IMR-90 (cell line): ENCODE measurements at places on chromosomes 7 and 10. TPM values are rescaled to one million over a fixed set of nuclear protein-coding genes. Genes with fewer than 3 reads are reported as not detected.

- H3K4me1 ChIP-seq: no peaks in the 10 kb centered on the region
- H3K27ac ChIP-seq: no peak overlapping the region
- DNase-seq: no peak
- H3K27me3 ChIP-seq: no peaks in the 10 kb centered on the region
- no peaks in the 10 kb centered on the region for H3K36me3 ChIP-seq
- no peak overlapping the region for H3K4me3 ChIP-seq
These were observed 343.0 kb downstream of the GLRX3 start for GRCh38 chr10:130479146-130479545.

DNA sequence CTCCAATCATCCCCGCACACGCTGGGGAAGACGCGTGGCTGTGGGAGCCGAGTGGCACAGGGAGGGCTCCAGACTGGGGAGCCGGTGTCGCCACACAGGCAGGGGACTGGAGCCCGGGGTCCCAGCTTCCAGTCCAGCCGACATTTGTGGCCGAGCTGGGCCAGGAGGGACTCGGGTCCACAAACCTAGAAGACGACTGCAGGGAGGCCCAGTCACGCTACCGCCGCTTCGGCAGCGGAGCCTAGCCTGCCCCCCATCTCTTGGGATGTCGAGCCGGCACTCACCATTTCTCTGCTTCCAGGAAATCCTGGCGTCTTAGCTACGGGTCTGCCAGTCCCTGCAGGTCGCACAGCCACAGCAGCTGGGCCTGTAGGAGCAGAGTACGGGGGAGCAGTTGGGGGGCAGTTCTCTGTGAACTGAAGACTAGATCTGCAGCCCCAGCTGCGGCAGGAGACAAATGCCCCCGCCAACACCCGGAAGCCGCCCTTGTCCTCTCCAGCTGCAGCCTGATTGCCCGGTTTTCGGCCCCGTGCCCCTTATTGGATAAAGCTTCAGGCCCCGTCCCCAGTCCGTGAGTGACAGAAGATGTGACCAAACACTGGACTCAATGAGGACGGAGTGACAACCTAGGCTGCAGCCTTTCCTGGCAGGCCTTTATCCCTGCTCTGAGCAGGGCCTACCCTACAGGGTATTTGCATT is 270.7 kb downstream of the ZNF33B start:
- H3K27ac ChIP-seq: no peak overlapping the region
- no peaks in the 10 kb centered on the region for H3K36me3 ChIP-seq
- H3K4me3 ChIP-seq: peak overlapping the region; percentile 37
- no peaks in the 10 kb centered on the region for H3K27me3 ChIP-seq

DNA sequence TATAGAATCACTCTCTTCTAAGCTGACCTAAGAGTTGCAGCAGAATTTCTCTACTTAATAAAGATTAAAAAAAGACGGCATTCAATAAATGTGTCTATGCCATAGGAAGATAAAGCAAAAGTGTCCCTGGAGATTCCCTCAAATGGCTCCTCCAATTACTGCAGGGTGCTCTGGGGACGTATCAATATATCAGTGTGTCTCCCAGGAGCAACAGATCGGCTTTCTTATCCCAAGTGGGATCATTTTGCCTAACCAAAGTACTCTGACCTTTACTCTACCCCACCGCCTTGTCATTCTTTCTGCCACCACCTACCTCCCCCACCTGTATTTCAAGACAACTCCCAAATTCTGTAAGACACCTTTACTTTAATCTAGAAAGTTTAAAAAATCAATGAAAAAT is 202.0 kb upstream of the SEMA3C start:
- no peak overlapping the region for H3K27ac ChIP-seq
- no peaks in the 10 kb centered on the region for H3K27me3 ChIP-seq
- no peaks in the 10 kb centered on the region for H3K36me3 ChIP-seq
- no peaks in the 10 kb centered on the region for H3K4me1 ChIP-seq
- H3K4me3 ChIP-seq: no peak overlapping the region

- no peaks in the 10 kb centered on the region for H3K4me1 ChIP-seq
- H3K27me3 ChIP-seq: peaks cover 58% of the 10 kb centered on the region
- no peak for DNase-seq
- H3K4me3 ChIP-seq: no peak overlapping the region
- no peak overlapping the region for H3K27ac ChIP-seq
These were observed 9.0 kb downstream of the SPOCK2 start for GRCh38 chr10:72079356-72079755.

GRCh38 chr7:50281680-50282445 is 22.7 kb upstream of the IKZF1 start:
- no peak overlapping the region for H3K4me3 ChIP-seq
- H3K4me1 ChIP-seq: no peaks in the 10 kb centered on the region
- DNase-seq: no peak
- H3K27me3 ChIP-seq: no peaks in the 10 kb centered on the region
- no peaks in the 10 kb centered on the region for H3K36me3 ChIP-seq
- no peak overlapping the region for H3K27ac ChIP-seq

DNA sequence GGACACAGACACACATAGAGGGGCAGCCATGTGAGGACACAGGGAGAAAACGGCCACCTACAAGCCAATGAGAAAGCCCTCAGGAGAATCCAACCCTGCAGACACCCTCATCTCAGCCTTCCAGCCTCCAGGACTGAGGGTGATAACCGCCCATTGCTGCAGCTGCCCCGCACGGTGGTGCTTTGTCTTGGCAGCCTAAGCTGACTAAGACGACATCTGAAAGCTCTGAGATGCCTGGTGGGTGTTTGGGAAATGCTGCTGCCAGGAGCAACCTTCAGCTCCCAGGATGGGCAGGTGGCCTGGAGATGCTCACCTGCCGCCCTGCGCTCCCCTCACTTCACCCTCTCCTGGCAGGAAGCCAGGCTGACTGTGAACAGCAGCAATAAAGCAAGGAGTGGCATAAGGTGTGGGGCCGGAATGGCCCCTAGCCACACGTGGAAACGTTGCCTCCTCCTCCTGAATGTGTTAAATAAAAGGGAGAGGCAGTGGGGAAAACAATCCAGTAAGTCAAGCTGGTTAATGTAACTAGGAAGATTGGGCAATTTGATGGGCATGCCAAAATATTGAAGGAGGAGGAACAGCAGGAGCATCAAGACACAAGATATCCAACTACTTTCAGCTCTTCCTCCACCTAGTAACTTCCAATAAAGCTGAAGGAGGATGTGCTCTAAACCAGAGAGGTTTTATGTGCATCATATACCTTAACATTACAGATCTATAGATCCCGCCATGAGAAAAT is 121.5 kb downstream of the TNS3 start:
- no peak overlapping the region for H3K27ac ChIP-seq
- no peak overlapping the region for H3K4me3 ChIP-seq
- H3K27me3 ChIP-seq: no peaks in the 10 kb centered on the region
- H3K4me1 ChIP-seq: peaks cover 29% of the 10 kb centered on the region
- H3K36me3 ChIP-seq: peaks cover 4% of the 10 kb centered on the region; the same call in 1 of the 2 replicates
- no peak for DNase-seq

GRCh38 chr10:48576501-48576900 is 28.4 kb downstream of the ARHGAP22 start:
- no peak overlapping the region for H3K4me3 ChIP-seq
- peaks cover 15% of the 10 kb centered on the region for H3K4me1 ChIP-seq
- no peaks in the 10 kb centered on the region for H3K27me3 ChIP-seq
- peaks cover 3% of the 10 kb centered on the region for H3K36me3 ChIP-seq

DNA sequence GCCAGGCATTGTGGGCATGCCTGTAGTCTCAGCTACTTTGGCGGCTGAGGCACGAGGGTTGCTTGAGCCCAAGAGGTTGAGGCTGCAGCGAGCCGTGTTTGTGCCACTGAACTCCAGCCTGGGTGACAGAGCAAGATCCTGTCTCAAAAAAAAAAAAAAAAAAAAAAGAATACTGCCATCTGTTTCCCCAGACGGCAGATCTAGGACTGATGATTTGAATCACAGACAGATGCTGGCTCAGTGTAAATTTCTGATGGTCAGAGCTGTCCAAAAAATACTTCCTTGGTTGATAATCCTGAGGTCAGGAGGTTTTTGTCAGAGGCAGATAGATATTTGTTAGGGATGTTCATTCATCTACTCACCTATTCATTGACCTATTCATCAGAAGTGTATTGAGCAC is 130.7 kb downstream of the REEP3 start:
- no peak overlapping the region for H3K4me3 ChIP-seq
- no peaks in the 10 kb centered on the region for H3K36me3 ChIP-seq
- no peak for DNase-seq
- no peaks in the 10 kb centered on the region for H3K4me1 ChIP-seq

DNA sequence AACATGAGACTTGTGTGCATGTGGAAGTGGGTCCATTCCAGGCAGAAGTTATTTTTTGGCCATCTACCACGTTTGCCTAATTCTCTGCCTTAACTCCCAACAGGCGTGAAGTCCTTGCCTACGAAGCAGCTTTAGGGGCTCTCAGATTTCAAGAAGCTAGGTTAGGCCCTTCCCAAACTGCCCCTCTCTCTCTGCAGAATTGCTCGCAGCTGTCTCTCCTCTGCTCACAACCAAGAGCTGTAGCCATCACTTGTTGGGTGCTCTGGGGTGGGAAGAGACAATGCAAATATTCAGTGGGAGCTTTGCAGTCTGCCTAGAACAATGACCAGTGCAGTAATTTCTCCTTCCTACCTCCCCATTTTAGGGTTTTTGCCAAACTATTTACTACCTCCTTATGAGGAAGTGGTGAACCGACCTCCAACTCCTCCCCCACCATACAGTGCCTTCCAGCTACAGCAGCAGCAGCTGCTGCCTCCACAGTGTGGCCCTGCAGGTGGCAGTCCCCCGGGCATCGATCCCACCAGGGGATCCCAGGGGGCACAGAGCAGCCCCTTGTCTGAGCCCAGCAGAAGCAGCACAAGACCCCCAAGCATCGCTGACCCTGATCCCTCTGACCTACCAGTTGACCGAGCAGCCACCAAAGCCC is 24.9 kb downstream of the CYP17A1 start:
- peaks cover 43% of the 10 kb centered on the region for H3K36me3 ChIP-seq
- H3K27me3 ChIP-seq: no peaks in the 10 kb centered on the region
- H3K4me1 ChIP-seq: peaks cover 27% of the 10 kb centered on the region

GRCh38 chr7:139853506-139854123 is 24.6 kb downstream of the TBXAS1 start:
- no peak overlapping the region for H3K4me3 ChIP-seq
- peak overlapping the region; percentile 72; the same call in 1 of the 2 replicates for H3K27ac ChIP-seq
- no peaks in the 10 kb centered on the region; the same call in 1 of the 2 replicates for H3K36me3 ChIP-seq
- H3K27me3 ChIP-seq: no peaks in the 10 kb centered on the region
- peak; percentile 83 for DNase-seq
- H3K4me1 ChIP-seq: peaks cover 13% of the 10 kb centered on the region

DNA sequence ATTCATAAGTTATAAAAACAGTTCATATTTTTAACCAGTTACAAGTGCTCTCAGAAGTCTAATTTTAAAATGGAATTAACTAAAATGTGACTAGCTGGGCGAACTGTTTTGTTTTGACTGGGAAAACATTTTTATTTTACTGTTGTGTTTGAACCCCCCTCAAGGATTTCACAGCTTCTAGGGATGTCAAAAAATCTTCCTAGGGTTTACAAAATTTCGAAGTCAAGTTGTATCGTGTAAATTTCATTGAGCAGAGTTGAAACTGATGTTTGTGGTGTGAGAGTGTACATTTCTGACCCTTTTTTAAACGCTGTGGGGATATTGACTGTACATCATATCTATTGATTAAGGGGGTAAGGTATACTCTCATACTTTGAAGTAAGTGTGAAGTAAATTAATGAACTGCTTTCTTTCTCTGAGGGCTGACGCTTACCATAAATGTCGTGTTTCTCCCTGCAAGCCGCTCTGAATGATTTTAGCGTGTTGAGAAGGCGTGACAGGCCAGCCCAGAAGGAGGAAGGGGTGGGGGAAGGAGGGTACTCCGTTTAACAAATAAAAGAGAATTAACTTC is 1.8 kb upstream of the SP8 start:
- H3K4me1 ChIP-seq: peaks cover 3% of the 10 kb centered on the region; the same call in 1 of the 2 replicates
- H3K4me3 ChIP-seq: no peak overlapping the region
- peaks cover 69% of the 10 kb centered on the region for H3K27me3 ChIP-seq
- no peak for DNase-seq

DNA sequence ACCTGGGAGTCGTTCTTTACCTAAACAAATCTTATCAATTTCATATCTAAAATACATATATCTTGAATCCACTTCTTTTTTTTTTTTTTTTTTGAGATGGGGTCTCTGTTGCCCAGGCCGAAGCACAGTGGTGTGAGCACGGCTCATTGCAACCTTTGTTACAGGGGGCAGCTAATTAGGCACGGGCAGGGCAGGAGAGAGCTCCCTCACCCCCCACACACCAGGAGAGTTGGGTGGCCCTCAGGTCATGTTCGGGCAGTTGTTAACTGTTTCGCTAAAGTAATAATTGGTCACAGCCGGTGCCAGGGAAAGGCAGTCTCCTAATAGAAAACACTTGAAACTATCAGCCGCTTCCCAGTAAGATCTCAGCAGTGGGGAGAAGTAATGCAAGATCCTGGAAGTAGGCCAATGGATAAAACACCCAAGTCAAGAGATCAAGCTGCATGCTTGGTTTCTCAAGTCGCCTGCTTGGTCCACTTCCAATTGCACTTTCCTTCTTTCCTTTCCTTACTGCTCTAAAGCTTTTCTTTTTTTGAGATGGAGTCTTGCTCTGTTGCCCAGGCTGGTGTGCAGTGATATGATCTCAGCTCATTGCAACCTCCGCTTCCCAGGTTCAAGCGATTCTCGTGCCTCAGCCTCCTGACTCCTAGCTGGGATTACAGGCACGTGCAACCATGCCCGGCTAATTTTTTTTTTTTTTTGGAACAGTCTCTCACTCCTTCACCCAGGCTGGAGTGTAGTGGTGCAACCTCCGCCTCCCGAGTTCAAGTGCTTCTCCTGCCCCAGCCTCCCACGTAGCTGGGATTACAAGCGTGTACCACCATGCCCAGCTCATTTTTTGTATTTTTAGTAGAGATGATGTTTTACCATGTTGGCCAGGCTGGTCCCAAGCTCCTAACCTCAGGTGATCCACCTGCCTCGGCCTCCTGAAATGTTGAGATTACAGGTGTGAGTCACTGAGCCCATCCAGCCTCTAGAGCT is 21.3 kb upstream of the EFCAB10 start:
- H3K36me3 ChIP-seq: peaks cover 2% of the 10 kb centered on the region; the same call in 1 of the 2 replicates
- H3K4me1 ChIP-seq: peaks cover 2% of the 10 kb centered on the region; the same call in 1 of the 2 replicates
- DNase-seq: peak; percentile 45
- H3K27ac ChIP-seq: no peak overlapping the region
- no peak overlapping the region for H3K4me3 ChIP-seq

Gene PDGFA
- 3.8 and 4.7 TPM in 2 replicates for total RNA-seq

Gene MUC3A
- not detected in 2 replicates for total RNA-seq

Gene P4HA1
- total RNA-seq: 241 and 376 TPM in 2 replicates

Gene IFRD1
- 18.3 and 24.2 TPM in 2 replicates for total RNA-seq

Gene STK17A
- total RNA-seq: 50.5 and 81.9 TPM in 2 replicates

Gene CADPS2
- 0.28 and 0.54 TPM in 2 replicates for total RNA-seq

Gene AKR1C3
- 0.18 and 0.28 TPM in 2 replicates for total RNA-seq
